GM13977 (cell line): ENCODE measurements at places on chromosomes 16 and 17.

DNA sequence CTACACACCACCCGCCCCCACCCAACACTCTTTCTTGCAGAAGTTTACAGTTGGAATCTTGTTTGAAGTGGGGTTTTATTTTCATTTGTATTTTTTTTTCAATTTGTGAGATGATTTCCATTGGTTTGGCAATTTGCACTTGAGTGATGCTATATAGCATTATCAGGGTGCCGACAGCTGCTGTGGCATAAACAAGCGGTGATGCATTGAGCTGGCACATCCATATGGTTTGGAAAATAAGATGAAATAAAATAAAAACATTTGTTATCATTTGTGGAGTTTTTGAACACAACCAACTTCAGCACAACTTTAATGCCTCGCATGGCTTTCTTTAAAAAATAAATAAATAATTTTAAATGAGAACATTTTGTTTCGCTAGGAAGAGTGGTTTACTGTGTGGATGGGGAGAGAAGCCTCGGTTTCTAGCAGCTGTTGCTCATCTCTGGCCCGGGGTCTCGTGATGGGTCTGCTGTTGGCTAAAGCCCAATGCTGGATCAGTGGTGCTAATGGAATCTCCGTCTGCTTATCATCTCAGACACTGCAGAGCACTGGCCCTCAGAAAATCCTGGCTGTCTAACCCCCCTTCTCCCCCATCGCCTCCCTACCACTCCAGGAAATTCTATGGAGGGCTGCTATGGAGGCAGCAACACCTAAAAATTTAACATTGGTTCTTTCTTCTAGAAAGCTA is 192.3 kb upstream of the MAF start:
- DNase-seq, result no peak

DNA sequence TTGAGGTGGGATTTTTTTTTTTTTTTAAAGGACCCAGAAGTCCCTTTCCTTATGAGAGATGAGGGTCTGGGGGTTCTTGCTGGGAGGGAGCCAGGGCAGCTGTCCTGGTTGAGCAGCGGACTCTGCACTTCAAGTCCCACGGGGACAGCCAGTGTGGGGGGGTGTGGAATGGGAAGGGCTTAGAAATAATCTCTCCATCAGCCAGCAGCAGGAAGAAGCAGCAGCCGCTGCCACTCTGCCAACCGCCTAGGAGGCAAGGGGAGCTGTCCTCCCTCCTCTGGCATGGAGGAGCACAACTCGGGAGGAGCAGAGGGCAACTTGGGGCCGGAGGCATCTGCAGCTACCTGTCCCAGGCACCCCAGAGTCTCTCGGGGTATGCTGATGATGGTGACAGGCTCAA is at the start of gene KCNG4:
TSS of gene KCNG4 (minus strand) at position 104 of the 400 bp plus-strand sequence. CDS start 2,527 bp downstream, outside the sequence.
- no peak for DNase-seq

DNA sequence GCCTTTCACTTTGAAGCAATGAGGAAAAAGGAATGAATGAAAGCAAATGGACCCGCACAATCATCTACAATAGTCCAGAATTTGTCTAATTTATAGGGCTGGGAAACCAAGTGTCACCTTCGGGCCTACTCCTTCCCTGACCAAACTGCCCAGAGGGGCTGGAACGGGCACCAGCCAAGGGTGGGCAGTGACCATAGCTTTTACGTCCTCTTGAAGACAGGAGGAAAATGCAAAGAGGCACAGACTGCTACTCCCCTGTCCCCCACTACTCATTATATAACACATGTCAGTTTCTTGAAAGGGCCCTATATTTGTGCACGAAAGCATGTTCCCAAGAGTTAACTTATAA is 122.3 kb downstream of the ZFHX3 start:
- DNase-seq, result no peak

DNA sequence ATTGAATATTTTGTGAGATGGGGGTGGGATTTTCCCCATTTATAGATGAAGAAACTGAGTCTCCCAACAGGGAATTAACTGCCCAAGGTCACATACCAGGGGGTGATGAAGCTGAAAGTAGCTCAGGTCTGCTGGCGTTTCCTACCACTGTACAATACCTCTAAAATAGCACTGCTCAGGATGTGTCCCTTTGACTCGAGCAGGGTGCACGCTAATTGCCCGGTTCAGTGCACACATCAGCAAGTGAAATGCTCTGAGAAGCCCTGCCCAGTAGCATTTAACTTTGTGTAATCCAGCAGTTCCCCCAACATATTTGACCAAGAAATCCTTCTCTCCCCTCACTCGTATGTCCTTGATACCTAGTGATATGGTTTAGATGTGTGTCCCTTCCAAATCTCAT is 50.1 kb upstream of the DDX52 start:
- DNase-seq, result no peak

DNA sequence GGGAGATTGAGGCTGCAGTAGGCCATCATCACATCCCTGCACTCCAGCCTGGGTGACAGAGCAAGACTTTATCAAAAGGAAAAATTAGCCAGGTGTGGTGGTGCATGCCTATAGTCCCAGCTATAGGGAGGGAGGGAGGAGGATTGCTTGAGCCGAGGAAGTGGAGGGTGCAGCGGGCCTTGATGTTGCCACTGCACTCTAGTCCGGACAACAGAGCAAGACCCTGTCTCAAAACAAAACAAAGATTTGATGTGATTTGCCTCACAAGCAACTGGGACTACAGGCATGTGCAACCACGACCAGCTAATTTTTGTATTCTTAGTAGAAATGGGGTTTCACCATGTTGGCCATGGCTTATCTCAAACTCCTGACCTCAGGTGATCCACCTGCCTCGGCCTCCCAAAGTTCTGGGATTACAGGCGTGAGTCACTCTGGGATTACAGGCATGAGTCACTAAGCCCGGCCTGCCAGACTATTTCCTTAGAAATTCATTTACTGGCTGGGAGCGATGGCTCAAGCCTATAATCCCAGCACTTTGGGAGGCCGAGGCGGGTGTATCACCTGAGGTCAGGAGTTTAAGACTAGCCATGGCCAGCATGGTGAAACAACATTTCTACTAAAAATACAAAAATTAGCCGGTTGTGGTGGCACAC is 11.5 kb downstream of the UBE2G1 start:
- DNase-seq, result no peak

- no peak for DNase-seq
These were observed 40.5 kb upstream of the GCSH start for GRCh38 chr16:81136390-81137335.
